Dermis blood vessel endothelial cell (primary cell): ENCODE measurements at places on chromosomes 1 and 21. TPM values are rescaled to one million over a fixed set of nuclear protein-coding genes. Genes with fewer than 3 reads are reported as not detected.
A peak's percentile ranks its signal among the peaks of the same experiment; 100 is the strongest.

- no peak for DNase-seq
Measured at GRCh38 chr1:28205243-28205642, 27.6 kb downstream of the DNAJC8 start.

DNA sequence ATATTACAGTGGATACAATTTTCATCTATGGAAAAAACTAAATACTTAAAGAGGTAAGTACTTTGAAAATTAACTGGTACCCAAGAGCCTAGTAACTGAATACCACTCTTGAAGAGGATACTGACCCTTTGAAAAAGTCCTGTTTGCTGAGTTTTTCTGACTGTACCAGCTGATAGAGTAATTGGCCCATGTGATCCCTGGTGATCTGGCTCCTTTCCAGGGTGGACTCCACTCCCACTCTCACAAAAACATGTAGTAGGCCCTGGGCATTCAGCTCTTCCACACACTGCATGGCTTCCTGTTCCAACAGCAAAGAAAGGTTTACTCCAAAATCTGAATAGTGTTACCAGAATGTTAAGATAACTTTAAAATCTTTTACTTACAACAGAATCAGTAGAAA, 53.6 kb upstream of the HP1BP3 start:
- peak; percentile 41 for DNase-seq

GRCh38 chr1:15628003-15628402, 10.7 kb downstream of the DDI2 start:
- no peak for DNase-seq

DNA sequence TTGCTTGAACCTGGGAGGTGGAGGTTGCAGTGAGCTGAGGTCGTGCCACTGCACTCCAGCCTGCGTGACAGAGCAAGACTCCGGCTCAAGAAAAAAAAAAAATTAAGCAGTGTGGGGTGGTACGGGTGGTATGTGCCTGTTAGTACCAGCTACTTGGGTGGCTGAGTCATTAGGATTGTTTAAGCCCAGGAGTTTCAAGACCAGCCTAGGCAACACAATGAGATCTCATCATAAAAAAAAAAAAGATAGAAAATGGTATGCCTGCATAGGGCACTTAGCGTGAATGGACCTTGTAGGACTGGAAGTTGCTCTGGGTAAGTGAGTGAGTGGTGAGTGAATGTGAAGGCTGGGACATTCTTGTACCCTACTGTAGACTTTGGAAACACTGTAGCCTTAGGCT, 37.0 kb downstream of the TBCE start:
- no peak for DNase-seq

DNA sequence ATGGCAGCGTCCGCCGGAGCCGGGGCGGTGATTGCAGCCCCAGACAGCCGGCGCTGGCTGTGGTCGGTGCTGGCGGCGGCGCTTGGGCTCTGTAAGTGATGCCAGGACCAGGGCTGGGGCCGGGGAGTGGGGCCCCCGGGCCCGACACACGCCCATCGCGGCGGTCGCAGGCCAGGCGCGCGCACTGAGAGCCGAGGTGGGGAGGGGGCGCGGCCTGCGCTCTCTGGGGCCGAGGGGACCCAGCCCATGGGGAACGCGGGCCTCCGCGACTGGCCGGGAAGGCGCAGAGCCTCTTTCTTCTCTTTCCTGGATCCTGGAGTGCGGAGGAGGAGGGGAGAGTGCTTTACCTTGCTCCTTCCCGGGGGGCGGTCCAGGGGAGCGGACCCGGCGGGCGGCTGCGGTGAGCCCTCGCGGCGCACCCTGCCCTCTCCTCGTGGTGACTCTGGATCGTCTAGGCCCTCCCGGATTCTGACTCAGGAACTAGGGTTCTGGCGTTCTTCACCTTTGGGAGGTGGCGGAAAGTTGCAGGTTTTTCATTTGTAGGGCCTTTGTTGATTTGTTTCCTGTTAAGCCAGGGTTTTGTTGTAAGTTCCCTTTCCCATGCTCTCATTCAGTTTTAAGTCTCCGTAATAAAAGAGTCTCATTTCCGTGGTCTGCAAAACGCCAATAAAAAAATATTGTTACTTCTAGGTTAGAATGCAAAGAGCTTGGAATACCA, 529 bp downstream of the MPZL1 start:
- peak; percentile 59 for DNase-seq

GRCh38 chr1:169904834-169905233, 11.1 kb upstream of the SCYL3 start:
- no peak for DNase-seq

GRCh38 chr1:5271264-5271663, 616.9 kb downstream of the AJAP1 start:
- no peak for DNase-seq

DNA sequence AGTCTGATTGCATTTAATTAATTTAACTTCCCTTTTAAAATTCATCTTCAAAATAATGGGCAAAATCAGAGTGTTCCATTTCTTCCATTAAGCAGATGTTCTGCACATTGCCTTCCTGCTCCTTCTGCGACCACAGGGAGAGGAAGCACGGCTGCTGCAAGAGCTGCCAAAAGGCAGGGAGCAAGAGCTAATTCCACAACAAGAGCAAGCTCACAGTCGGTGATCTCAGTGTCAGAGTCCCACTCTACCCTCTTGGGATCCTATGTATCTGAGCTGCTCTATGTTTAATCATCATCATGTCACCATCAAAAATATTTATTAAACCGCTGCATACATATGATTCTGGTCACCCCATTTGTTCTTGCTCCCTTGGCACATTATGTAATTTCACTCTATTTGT, 255.3 kb upstream of the CAMK1G start:
- DNase-seq: no peak

GRCh38 chr1:70382682-70383081, 28.2 kb upstream of the ANKRD13C start:
- DNase-seq: no peak

DNA sequence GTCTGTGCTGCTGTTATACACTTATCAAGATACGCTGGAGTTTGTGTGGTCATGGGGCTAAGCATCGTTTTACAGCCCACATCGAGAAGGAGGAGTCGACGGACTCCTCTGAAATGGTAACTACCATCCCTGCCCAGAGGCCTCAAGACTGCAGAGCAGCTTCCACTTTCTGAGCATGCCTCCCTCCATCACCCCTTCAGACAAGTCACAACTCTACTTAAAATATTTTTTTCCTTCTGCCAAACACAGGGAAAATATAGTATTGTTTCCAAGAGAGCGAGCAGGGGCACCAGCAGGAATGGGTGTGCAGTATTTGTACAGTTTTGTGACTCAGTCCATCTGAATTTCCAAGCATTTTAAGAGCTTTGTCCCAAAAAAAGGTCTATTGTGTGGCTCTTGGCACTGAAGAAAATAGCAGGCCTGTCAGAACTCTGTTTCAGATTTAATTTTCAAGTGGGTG, 14.1 kb downstream of the EVA1C start:
- DNase-seq: peak; percentile 65

GRCh38 chr1:7454895-7455784, 316.0 kb upstream of the VAMP3 start:
- DNase-seq: no peak

- DNase-seq: peak; percentile 60
Measured at GRCh38 chr1:78645723-78646122, 3.9 kb upstream of the IFI44 start.

DNA sequence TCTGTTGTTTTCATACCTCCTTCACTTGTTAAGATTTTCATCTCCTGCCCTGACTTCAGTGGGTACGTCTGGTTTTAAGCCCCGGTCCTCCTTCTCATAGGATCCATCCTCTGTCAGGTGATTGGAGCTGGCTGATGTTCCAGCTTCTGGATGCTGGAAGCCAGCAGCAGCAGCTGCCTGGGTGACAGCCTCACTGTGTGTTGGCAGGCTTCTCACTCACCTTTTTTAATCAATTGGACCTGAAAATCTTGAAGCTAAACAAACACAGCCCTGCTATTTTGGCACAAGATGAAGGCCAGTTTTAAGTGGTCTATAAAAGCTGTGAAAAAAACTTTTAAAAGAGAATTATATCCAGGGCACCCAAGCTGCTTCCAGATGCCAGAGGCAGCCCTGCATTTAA, 181.0 kb downstream of the DISC1 start:
- DNase-seq: no peak

KMO gene
- total RNA-seq: not detected in 2 replicates

MAP1LC3C gene
- total RNA-seq: not detected in 2 replicates

CATSPERE gene
- total RNA-seq: 0.42 and 1.4 TPM in 2 replicates

OR2G6 gene
- total RNA-seq: not detected in 2 replicates

RAD54L gene
- 2.0 and 11.2 TPM in 2 replicates for total RNA-seq
